Right atrium auricular region (tissue), 2 donors: ENCODE measurements at places on chromosomes 7 and 10.
A peak's percentile ranks its signal among the peaks of the same experiment; 100 is the strongest.

GRCh38 chr7:131546126-131546525 is 10.3 kb downstream of the PODXL start:
- DNase-seq: no peak

- DNase-seq: peak; percentile 67
These were observed 4.4 kb upstream of the MAD1L1 start for GRCh38 chr7:2237109-2237602.

DNA sequence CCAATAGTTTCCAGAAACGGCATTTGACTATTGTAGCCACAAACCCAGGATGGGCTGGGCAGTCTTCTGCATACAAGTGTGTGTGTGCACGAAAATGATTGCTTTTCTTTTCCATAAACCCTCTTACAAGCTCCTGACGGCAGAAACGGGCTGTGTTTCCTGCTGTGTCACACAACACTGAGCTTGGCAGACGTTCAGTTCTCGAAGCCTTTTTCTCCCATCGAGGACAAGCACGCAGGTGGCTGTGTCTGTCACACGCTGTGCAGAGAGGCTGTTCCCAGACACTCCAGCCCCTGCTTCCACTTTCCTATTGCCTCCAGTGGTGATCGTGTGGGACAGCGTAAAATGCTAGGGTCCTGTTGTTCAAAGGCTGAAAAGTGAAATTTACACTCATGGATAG is 32.1 kb downstream of the RBAK start:
- DNase-seq: no peak

DNA sequence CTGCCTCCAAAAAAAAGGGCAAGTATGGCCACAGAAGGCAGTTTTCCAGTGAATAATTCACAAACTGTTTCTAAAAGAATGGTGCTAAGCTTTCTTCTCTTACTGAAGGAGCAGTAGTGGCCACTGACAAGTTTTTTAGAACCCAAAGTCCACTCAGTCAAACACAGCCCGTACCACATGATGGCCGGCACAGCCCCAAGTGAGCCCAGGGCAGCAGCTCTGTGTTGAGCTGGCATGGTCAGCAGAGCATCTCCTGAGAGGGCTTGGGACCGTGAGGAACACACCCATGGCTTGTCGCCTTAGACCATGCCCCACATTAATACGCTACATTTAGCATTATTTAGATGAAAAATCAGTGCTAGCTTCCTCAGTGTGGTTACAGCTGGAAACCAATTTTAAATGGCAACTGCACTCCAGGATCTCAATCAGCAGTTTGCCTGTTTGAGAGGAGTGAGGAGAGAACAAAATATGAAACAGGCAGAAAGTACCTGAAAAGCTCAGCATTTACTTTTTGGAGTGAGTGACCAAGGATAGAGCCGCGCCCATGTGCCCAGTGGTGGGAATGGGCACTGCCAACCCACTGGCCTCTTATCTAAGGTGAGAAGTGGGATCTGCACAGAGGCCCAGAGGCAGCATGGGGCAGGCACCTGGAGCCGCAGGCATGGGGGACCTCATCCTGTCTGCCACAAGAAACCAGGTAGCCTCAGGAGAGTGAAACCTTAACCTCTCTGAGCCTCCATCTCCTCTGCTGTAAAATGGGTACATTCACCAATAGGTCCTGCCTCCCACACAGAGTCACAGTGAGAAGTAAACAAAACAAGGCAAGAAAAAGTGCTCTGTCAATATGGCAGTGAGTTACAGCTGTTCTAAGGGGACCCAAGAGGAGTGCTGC is 17.4 kb downstream of the PSAP start:
- no peak for DNase-seq

GRCh38 chr10:76070916-76071315 is 639.5 kb downstream of the LRMDA start:
- no peak for DNase-seq

DNA sequence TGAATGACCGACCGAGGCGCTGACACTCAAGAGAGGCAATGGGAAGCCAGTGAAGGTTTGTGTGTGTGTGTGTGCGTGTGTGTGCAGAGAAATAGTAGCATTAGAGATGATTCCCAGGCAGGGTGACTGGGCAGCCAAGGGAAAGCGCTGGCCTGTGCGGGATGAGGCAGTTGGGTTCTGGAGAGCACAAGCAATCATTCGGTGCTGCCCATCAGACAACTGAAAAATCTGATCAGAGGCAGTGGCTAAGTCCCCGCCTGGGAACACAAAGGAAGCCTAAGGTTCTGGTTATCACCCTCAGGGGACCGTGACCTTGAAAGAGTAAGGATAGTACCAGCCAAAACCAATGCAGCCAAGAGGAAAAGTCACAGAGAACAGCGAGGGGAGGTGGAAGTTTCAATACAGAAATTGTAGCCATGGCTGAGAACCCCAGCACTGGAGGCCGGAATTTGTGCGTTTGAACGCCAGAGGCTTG is 868 bp upstream of the PDCD4 start:
- no peak for DNase-seq

DNA sequence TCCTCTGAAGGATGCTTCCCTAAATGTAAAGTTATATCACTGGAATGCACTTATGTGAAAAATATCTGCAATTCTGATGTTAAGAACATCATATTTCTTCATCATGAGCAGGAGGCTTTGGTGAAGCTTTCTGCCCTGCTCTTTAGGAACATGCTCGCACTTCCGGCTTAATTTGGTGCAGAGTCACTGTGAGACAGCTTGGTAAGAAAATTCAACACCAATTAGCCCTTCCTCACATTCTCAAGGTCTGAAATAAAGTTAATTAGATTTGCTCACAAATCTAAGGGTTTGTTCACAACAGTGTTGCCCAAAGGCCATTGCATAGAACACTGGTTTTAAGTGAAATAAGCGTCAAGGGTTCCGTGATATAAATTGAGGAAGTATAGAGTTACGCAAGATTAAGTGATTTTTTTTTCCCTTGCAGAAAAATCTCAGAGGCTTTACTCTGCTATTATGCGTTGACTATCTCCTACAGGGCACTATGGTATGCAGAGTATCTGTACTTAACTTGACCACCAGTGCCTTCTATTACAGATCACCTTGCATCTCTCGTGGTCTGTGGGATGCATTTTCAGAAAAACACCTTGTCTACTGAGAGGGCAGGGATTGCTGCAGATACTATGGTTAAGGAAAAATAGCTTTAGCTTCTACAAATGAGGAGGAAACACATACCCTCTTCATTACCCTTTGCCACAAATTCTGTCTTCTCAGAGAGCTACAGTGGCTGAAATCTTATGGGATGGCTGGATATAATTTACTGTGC is 953.9 kb downstream of the TYW1 start:
- no peak for DNase-seq

- DNase-seq: no peak
These were observed 4.1 kb downstream of the TRIM8 start for GRCh38 chr10:102648269-102648888.

DNA sequence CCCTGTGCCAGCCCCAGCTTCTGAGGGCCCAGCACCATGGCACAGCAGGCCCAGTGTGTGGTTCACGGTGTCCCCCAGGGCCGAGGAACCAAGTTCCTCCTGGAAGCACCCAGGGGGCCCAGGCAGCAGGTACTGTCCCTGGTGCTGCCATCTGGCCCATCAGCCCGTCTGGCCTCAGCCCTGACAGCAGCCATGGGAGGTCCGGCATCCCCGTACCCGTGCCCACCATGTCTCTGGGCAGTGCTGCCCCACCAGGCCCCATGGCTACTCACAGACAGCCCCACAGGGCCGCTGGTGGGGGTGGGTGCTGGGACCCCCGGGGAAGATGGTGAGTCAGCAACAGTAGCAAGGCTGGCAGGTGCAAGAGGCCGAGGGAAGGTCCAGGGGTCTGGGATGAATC is 32.8 kb downstream of the STK32C start:
- no peak for DNase-seq

GRCh38 chr10:126097558-126098225 is 201.3 kb downstream of the FANK1 start:
- DNase-seq: peak; percentile 46

DNA sequence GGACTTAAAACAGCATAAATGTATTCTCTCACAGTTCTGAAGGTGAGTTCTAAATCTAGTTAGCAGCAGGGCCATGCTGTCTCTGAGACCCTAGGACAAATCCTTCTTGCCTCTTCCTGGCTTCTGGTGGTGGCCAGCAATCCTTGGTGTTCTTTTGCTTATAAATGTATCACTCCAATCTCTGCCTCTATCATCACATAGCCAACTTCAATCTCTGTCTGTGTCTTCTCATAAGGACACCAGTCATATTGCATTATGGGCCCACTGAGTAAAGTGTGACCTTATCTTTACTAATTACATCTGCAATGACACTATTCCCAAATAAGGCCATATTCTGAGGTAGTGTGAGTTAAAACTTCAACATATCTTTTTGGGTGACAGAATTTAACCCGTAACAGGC is 778.9 kb downstream of the KCNMA1 start:
- DNase-seq: no peak

DNA sequence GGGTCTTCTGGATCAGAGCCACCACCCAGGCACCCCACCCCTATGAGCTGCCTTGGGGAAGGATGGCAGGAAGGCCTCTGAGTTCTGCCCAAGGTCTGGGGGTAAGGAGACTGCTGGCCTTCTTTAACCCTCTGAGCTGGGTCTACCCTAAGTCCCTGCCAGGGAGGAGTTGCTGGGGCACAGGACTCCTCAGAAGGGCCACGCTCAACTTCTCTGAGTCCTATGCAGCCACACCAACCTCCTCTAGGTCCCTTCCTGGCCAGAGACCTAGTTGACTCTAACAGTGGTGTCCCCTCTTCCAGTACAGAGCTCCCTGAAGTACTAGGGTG is 2.6 kb upstream of the NEURL1 start:
- no peak for DNase-seq

GRCh38 chr10:71708301-71708703 is 11.3 kb downstream of the C10orf105 start:
- no peak for DNase-seq

GRCh38 chr7:134022286-134022911 is 104.7 kb upstream of the LRGUK start:
- no peak for DNase-seq

- DNase-seq: no peak
These were observed 64.4 kb upstream of the ITGA8 start for GRCh38 chr10:15783941-15784636.

DNA sequence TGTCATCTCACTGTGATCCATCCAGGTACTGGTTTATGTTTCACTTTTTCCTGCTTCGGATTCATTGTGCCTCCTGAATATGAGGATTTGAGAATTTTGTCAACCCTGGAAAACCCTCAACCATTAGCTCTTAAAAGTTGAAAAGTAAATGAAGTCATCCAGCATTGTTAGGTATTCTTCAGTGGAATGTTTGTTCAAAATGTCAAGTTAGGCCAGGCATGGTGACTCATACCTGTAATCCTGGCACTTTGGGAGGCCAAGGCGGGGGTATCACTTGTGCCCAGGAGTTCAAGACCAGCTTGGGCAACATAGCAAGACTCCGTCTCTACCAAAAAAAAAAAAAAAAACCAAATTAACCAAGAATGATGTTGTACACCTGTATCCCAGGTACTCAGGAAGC is 222.1 kb downstream of the NSUN6 start:
- DNase-seq: no peak

GRCh38 chr10:15321431-15322341 is 49.4 kb downstream of the FAM171A1 start:
- no peak for DNase-seq

GRCh38 chr10:1375346-1376170 is 319.4 kb downstream of the WDR37 start:
- peak; percentile 13 for DNase-seq

DNA sequence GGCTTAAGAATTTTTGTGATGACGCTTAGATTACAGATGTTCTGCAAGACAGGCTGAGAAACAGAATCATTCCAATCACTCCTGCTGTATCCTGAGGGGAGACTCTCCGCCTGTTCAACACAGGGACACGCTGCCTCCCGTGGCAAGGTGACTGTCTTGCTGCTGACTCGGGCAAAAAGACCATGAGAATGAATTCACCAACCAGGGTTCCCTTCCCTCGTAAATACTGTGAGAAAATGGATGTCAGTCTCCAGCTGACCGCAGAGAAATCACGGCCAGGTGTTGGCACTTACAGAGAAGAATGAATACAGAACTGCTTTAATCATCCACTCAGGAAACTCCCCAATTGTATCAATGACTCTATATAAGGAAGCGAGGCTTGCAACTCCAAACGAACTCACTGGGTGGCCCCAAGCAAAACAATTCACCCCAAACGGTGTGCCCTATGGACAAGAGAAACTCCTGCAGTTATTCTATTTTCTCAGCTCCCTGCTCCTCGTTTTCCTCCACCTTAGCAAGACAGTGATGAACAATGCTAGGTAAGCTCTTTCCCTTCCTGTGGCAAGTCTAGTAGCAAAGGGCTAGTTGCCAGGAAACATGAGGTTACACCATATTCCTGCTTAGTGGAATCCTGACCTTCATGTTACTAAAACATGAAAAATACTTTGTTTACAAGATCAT is 22.8 kb downstream of the GNA12 start:
- no peak for DNase-seq

DNA sequence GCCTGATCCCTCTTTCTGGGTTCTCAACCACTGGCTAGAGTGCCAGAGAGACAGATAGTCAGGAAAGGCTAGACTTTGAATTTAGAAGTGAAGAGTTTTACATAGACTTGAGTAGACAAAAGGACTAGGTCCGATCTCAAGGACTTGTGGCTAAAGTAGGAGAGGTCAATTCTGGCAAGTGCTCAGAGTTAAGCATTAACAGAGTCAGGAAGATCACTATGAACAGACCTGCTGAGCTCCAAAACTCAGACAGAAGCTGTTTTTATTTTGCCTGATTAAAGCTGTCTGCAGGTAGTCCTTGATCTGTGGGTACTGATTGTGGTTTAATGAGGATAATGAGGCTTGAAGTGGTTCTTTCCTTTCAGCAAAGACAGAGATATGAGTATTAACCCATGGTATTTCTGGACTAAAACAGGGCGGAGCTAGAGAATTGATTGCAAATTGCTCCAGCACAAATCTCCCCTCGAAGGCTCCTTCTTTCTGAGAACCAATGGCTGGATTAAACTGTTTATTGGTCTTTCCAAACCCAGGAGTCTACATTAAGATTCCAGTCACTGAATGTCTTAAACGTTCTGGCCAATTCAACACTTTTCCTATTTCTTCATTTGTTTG is 423.2 kb downstream of the IPMK start:
- DNase-seq: no peak

DNA sequence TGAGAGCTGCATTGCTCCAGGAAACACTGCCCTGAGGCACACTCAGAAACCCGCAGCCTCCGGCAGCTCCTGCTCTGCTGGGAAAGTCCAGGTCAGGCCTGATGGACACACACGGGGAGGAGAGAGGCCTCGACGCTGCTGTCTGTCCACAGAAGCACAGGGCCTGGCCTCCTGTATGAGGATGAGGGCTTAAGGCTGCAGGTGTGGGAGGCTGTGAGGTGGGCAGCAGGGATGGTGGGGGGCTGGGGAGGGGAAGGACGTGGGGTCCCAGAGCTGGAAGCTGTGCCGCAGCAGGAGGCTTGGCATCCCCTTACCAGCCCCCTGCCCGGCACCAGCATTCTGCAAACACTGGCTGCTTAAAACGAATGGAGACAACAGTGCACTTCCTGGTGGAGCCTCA is 186.2 kb downstream of the DNAJB6 start:
- DNase-seq: peak; percentile 28
